ENCODE measurements at places on chromosomes 1 and 21. TPM values are rescaled to one million over a fixed set of nuclear protein-coding genes. Genes with fewer than 3 reads are reported as not detected.

PLXNA2 gene
- total RNA-seq: 12.9 TPM

NBPF6 gene
- not detected for total RNA-seq

DIO1 gene
- 8.6 TPM for total RNA-seq

PROK1 gene
- total RNA-seq: not detected

WNT3A gene
- total RNA-seq: 0.06 TPM

CFHR2 gene
- total RNA-seq: not detected

EXO1 gene
- 4.1 TPM for total RNA-seq

HORMAD1 gene
- not detected for total RNA-seq

PRR9 gene
- not detected for total RNA-seq

CYYR1 gene
- 21.1 TPM for total RNA-seq

CRP gene
- not detected for total RNA-seq

FYB2 gene
- total RNA-seq: 1.3 TPM

RGS7 gene
- 5.0 TPM for total RNA-seq

FHAD1 gene
- 3.2 TPM for total RNA-seq

VCAM1 gene
- 100 TPM for total RNA-seq

SHC1 gene
- total RNA-seq: 56.2 TPM

FGR gene
- 10.9 TPM for total RNA-seq

CD48 gene
- total RNA-seq: 5.5 TPM

ESPN gene
- 9.3 TPM for total RNA-seq
